ENCODE measurements at places on chromosomes 5 and 9.

GRCh38 chr5:126450907-126451306, 27.7 kb downstream of the GRAMD2B start:
- no peak for DNase-seq

DNA sequence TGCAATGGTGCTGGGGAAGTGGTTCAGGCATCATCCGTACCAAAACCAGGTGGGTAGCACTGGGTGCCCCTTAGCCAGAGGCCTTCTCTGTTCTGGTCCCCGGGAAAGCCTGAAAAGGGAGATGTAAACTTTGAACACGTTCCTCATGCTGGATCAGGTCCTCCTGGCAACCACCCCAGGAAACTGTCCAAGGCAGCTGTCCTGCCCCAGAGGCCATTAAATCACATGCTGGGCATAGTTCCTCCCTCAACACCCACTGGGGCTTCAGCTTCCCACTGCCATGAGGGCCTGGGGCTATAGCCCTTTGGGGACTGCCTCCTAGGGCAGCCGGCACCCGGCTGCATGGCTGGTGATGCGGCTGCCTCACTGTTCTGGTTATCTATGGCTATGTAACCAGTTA, 228.9 kb upstream of the MVB12B start:
- DNase-seq: no peak

- DNase-seq: no peak
These were observed 37.4 kb downstream of the MEGF9 start for GRCh38 chr9:120676767-120677402.

GRCh38 chr5:10384483-10384882, 31.0 kb downstream of the MARCHF6 start:
- no peak for DNase-seq

DNA sequence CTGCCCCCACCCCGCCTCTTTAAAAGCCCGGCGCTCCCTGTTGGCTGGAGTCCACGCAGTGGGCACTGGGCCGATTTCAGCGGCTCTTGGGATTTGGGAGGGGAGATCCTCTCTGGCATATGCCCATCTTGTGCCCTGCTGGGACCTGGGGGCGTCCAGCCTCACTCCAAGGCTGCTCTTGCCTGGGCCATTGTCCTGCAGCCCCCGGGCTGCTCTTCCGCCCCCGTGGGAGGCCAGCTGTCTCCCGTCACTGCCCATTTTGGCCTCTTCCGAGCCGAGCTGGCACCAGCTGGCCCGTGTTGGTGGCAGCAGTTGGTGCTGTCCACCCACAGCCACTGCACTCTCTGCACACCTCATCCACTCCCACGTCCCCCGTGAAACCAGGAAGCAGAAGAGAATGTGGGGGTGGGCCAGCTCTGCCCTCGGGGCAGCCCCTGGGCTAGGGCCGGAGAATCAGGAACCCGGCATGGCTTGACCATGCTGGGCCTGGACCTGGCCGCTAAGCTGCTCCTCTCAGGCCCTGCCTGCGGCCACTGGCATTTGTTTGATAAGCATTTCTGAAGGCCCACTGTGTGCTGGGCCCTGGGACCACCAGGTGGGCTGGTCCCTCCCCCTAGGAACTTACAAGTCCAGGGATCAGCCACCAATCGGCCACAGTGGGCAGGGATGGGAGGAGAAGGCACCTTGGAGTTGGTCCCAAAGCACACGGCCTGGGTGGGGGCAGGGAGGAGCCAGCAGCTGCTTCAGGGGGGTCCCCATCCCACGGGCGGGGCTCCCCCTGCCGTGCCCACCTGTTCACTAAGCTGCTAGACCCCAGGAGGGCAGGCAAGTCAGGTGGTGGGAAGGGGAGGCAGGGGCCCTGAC, 2.2 kb downstream of the C8G start:
- no peak for DNase-seq

- DNase-seq: no peak
These were observed 125.1 kb upstream of the OSMR start for GRCh38 chr5:38720554-38721361.

DNA sequence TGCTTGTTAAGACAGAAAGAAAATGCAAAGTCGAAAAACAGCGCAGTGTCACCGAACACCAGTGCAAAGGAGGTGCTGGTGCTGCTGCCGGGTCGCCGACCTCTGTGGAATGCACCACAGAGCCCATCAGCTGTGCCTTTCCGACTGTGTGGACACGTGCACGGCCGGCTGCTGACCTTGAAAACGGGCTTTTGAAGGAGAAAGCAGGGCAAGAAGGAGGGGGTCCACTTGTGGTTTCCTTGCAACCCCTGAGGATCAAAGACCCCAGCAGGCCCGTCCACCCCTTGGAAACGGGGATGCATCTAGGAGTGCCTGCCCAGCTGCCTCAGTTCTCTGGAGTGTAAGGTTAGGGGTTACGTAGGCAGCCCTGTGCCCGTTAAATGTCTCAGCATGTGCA, 6.2 kb upstream of the OLFM1 start:
- no peak for DNase-seq

DNA sequence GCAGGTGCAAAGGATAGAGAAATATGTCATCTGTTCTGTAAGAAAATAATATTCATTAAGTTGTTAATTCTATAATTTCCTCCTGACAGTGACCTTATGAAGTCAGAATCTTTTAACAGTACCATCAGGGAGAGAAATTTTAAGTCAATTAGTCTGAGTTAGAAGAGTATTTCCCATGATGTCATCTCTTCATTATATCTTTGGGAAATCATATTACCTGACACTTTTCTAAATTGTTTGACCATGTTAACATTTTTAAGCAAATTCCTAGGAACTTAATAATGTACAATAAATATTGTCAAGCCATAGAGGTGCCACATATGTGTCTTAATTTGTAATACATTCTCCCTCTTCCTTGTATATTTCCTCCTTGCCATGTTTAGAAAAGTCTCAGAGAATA, 124.4 kb upstream of the C6 start:
- DNase-seq: no peak

DNA sequence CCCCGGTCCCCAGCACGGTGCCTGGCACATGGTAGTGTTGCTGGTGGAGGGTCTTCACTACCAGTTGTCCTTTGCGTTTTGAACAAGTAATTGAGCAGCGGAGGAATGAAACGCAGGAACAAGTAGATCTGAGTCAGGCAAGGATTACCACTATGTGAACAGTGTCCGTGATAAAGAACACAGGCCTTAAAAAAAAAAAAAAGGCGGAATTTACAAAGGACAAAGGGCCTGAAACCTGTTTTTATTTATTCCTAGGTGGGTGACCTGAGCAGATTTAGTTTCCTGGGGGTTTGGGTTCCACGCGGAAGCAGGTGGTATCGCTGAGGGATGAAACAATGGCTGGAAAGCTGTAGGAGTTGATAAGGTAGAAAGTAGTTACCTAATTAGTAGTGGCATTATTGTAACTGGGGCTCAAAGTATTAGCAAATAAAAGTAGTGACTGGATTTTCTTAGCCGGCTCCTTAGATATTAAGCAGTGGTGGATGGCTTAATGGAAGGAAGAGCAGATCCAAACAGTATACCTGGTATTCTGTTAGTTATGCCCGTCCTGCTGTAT, 1.1 kb downstream of the RUSC2 start:
- DNase-seq: no peak

DNA sequence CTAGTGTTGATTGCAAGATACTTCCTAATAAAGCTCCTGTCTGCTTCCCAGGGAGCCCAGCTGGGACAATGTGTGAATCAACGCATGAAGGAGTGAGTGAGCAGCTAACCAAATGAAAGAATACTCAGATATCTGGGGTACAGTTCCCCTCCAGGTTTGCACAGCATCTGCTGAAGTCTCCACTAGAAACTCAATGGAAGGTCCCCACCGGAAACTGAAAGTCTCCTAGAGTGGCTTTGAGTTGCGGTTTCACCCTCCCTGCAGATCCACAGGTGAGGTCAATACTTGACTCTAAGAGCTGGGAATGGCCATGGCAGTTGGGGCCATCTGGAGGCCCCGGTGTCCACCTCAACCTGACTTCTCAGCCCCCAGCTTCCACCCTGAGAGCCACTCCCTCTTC, 198.2 kb upstream of the MSX2 start:
- no peak for DNase-seq

DNA sequence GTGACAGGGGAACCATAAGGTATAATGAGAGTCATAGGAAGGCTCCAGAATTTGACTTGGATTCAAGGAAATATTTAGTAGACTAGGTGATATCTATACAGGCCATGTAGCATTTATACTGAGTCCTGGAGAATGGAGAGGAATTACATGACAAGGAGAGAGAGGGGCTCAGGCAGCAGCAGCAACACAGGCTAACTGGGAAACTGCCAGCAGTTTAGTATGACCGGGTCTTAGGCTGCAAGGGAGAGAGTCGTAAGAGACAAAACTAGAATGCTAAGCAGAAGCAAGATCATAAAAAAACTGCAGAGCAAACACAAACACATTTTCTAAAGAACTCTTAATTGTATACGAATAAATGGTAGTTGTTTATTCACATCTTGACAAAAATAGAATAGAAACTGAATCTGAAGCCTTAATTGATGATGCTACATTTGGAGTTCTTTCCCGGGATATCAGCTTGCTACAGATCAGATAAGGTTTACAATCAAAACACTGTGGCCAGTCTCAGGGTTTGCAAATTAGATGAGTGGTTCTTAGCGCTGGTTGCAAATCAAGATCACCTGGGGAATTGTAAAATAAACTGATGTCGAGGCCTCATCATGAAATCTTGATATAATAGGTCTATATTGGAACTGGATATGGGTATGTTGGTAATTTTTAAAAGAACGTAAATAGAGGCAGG, 480.0 kb upstream of the C9orf72 start:
- DNase-seq: no peak

DNA sequence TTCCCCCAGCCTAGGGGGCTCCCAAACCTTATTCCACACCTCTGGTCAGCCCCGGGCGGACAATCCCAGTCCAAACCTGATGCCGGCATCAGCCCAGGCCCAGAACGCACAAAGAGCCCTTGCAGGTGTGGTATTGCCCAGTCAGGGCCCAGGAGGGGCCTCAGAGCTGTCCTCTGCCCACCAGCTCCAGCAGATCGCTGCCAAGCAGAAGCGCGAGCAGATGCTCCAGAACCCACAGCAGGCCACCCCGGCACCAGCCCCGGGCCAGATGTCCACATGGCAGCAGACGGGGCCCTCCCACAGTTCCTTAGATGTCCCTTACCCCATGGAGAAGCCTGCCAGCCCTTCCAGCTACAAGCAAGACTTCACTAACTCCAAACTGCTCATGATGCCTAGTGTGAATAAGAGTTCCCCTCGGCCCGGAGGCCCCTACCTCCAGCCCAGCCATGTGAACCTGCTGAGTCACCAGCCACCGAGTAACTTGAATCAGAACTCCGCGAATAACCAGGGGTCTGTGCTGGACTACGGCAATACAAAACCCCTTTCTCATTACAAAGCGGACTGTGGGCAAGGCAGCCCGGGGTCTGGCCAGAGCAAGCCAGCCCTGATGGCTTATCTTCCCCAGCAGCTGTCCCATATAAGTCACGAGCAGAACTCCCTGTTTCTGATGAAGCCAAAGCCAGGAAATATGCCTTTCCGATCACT, 27.6 kb upstream of the LTC4S start:
- DNase-seq: no peak

DNA sequence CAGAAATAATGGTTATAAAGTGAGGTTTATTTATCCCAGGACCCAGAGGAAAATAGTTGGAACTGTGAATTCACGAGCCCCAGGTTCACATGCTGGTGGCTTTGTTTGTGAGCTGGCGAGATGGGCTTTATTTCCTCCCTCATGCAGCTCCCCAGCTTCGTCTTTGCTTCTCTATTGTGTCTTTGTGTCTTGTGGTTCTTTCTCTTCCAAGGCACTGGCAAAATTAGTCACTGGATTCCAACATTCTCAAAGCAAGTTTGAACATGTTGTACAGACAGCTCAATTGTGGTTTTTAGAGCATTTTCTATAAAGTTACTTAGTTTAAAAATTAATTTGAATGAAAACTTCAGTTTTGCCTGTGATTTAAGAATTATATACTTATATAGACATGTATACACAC, 7.2 kb downstream of the NDUFS6 start:
- no peak for DNase-seq

- DNase-seq: no peak
These were observed 122.5 kb upstream of the RUSC2 start for GRCh38 chr9:35367451-35367850.

DNA sequence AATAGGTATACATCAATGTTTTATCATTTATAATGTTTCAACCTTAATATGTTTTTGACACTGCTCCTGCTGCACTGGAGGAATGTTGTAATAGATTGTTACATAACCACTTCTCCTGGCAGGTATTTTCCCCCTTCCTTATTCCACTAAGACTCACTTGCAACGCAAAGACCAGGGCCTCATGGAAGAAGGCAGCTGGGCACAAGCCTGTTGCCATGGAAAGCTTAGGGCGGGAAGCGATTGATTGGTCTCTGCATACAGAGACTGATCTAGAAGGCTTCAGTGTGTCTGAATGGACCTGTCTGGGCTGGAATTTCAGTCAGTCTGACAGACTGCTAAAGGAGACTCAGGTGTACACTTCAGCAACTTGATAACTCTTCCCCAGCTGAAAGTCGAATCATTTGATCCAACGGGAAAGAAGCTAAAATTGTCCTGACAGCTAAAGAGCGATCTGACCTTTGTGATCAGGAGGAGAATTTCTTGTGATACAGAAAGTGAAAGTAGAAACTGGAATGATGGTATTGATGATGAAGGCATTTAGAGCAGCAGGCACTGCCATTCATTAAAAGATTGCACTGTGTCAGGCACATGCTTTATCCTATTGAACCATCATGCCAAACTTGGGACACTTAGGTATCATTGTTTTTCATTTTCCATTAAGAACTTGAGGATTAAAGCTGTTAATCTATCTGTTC, 65.1 kb downstream of the GRIA1 start:
- no peak for DNase-seq

DNA sequence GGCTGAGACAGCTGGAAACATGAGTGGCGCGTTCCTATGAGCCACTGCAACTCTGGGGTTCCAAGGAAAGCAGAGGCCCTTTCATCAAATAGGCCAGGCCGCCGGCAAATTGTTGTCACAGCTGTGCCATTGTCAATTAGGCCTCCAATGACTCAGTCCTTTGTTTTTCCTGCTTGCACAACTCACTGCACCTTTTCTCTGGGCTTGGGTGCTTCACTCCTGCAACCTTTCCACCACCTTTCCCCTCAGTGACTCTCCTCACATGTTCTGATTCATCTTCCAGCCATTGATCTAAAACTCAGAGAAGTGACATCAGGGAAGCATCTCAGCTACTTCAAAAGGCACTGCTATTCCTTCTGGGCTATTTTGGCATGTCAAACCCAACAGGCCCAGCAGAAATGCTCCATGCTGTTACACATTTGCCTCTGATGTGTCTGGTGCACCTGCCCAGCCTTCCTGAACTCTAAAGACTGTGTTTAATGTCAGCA, 653.7 kb downstream of the NR2F1-AS1 start:
- no peak for DNase-seq

GRCh38 chr5:132474131-132474723, 16.3 kb downstream of the IRF1 start:
- DNase-seq: no peak

- DNase-seq: no peak
These were observed 33.6 kb upstream of the NSMF start for GRCh38 chr9:137492464-137493363.

- no peak for DNase-seq
These were observed 73.7 kb upstream of the FST start for GRCh38 chr5:53406630-53407316.

Measured in KG1 (cell line).